ENCODE measurements at places on chromosomes 6 and 20.

GRCh38 chr6:142482974-142483373, 181.2 kb downstream of the ADGRG6 start:
- DNase-seq: no peak

GRCh38 chr20:58471193-58472164, 43.7 kb downstream of the APCDD1L start:
- DNase-seq: no peak

DNA sequence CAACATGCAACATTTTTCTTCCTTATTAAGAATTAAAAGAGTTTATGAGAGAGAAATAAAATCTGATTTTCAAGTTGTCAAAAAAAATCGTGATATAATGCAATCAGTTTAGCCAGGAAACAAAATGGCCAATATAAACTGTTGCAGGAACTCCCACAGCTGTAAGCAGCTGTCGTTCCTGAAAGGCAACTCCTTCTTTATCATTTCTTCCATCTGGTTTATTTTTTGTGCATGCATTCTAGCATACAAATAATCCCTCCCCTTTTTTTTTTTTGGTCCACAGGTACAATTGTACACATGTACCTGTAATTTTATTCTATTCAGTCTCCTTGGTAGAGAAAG, 19.7 kb downstream of the TRAF3IP2 start:
- no peak for DNase-seq

- DNase-seq: no peak
These were observed 11.2 kb downstream of the SIRPB2 start for GRCh38 chr20:1479831-1480595.

DNA sequence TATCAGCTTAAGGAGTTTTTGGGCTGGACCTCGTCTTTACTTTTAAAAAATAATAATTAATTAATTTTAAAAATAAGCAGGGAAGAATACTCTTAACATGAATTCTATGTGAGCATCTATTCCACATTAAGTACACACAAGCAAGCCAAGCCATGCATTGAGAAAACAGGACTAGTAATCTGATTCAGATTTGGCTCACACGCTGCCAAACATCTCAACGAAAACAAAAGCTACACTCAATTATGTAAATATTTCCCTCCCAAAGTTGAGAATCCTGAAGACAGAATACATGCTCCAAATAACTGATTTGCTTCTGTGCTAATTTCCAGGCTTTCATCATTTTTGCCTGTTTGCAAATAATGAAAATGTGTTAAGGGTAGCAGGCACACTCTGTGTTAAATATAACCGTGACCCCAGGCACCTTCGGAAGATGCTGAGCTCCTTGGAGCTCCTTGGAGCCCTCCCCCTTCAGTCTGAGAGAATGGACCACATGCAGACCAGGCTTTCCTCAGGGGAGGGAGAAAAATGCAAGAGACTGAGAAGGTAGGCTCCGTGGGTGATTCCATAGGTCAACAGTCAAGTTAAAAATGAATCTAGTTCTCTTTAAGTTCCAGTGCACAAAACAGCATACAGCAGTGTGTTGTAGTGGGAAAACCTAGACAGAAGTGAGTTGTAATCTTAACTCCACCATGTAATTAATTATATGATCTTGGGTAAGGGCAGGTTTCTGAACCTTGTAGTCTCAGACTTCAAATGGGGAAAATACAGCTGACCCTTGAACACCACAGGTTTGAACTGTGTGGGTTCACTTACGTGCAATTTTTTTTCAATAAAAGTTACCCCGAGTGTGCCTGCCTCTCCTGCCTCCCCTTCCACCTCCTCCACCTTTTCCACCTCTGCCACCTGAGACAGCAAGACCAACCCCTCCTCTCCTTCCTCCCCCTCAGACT, 161.3 kb upstream of the RREB1 start:
- DNase-seq: no peak

GRCh38 chr6:124036384-124036783, 232.7 kb downstream of the NKAIN2 start:
- no peak for DNase-seq

DNA sequence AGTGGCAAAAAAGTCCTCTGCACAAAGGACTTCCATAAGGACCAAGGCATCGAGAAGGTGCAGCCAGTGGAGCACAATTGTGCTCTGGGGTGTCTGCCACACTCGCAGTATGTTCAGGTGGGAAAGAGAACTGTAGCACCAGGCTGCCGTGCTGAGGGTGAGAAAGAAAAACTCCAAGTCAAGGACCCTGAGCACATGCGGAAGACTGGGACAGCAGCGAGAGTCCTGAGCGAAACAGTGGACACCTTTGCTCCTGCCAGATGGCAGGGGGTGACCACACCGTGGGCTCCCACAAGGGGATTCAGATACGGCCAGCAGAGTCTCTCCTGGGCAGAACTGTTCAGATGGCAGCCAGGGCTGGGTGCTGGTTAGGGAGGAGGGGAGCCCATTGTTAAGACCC, 73.6 kb downstream of the POPDC3 start:
- DNase-seq: no peak

DNA sequence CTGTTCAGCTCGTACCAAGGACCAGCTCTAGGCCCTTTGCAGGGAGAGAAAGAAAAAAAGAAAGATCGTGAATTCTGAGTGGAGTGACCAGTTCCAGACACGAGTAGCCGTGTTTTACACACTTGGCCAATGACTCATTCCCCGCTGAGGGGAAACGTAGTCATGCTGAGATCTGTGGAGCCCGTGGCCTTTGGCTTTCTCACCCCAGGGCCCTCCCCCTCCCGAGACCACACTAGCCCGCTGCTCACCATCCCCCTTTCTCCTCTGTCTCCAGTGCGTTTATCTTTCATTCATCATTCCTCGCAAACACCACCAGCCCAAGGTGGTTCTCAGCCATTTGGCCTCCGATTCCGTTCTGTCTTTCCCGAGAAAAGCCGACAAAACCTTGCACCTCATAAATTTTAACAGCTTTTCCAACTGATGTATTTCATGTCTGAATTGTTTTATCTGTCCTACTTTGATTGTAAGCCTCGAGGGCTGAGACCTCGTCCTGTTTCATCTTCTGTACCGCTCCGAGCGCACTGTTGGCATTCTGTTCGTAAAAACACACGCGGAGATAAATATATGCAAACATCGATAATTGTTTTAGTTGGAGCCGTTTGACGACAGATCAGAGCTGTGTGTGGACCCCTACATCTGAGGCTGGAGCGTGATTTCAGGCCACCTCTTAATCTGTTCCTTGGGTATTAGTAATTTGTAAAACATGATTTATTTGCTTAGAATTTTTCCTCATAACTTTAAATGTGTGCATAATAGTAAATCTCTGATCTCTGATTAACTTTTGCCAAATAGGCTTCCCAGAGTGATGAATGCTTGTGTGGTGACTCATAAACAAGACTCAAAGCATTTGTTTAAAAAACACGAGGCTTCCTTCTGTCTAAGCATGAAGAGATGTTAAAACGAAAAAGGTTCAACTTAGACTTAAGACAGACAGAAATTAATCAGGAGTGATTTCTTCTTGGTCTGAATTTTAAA, 336.6 kb downstream of the CDH4 start:
- DNase-seq: no peak

- DNase-seq: no peak
These were observed 5.4 kb downstream of the PPDPF start for GRCh38 chr20:63525971-63526370.

GRCh38 chr6:137426007-137426689, 68.0 kb downstream of the OLIG3 start:
- DNase-seq: no peak

DNA sequence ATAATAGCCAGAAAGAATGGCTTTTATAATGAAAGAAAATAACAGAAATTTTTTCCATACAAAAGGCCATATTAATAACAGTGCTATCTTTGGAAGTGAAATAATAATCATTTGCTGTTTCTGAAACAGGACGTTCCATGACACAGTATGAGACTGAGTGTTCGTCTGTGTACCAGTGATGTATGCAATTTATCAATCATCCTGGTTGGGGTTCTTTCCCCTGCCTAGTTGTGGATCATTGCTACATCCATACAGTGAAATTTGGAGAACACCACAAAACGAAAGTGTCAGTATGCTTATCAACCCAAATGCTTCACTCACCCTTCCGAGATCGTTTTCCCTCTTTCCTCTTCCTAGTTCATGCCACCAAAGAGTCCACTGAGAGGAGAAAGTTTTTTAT, 151.4 kb upstream of the PRDM1 start:
- DNase-seq: no peak

DNA sequence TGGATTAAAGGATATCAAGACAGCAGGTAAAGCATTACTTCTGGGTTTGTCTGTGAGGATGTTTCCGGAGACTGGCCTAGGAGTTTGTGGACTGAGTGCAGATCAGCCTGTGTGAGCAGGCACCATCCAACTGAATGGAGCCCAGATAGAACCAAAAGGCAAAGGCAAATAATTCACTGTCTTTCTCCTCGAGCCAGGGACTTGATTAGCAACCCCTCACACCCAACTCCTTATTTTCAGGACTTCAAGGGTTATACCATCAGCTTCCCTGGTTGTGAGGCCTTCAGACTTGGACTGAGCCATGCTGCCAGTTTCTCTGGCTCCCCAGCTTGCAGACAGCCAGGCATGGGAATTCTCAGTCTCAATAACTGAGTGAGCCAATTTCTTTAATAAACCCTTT, 19.3 kb downstream of the PSMB1 start:
- no peak for DNase-seq

All from neuronal stem cell (in vitro differentiated cells).